Suppressor macrophage treated with lipopolysaccharide for 1 hour (primary cell): ENCODE measurements at places on chromosomes 4 and X.

- DNase-seq = no peak
These were observed 1.3 kb downstream of the TAB3 start for GRCh38 chrX:30887721-30888120.

GRCh38 chr4:3422808-3423297 is 18.9 kb upstream of the HGFAC start:
- DNase-seq = no peak

DNA sequence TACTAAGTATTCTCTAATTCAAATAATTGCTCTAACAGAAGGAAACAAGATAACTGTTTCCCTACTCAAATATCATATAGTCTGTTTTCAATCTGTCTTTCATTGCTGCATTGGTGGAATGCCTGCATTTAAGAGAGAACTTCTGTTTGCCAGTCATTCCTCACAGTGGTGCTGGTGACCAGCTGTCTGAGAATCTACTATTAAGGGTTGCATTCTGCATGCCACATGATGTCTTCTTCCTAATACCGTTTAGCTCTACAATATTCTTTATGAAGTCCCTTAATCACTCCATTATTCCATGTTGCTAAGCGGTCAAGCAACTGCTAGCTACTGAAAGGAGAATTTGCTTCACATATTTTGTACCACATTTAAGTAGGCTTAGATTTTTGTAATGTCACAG is 167.1 kb upstream of the CENPE start:
- DNase-seq = no peak

- DNase-seq = no peak
These were observed 22.9 kb downstream of the PABPC4L start for GRCh38 chr4:134178706-134179105.

- DNase-seq = no peak
These were observed 358.4 kb downstream of the NLGN4X start for GRCh38 chrX:5870238-5870637.

DNA sequence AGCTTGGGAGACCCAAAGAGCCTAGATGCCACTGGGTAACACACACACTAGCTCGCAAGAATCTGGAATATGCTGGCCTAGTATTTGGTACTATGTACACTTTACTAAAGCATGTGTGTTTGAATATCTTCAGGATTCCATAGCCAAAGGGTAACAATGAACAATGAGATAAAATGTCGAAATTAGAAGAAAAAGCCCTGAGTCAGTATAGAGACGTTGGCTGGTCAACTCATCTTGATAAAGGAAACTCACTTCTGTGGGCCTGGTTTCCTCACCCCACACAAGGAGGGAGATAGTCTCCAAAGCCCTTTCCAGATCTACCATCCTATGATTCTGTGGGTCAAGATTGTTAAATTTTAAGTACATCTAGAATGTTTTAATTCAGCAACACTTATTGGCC is 6.9 kb downstream of the ZDHHC9 start:
- no peak for DNase-seq

- no peak for DNase-seq
These were observed 26.8 kb upstream of the ATXN3L start for GRCh38 chrX:13346646-13347045.

GRCh38 chrX:31036895-31037294 is 34.9 kb downstream of the FTHL17 start:
- DNase-seq = peak; percentile 58

GRCh38 chr4:26021417-26022345 is 107.7 kb downstream of the SMIM20 start:
- no peak for DNase-seq

GRCh38 chrX:68568136-68568535 is 69.3 kb downstream of the YIPF6 start:
- DNase-seq = peak; percentile 37

DNA sequence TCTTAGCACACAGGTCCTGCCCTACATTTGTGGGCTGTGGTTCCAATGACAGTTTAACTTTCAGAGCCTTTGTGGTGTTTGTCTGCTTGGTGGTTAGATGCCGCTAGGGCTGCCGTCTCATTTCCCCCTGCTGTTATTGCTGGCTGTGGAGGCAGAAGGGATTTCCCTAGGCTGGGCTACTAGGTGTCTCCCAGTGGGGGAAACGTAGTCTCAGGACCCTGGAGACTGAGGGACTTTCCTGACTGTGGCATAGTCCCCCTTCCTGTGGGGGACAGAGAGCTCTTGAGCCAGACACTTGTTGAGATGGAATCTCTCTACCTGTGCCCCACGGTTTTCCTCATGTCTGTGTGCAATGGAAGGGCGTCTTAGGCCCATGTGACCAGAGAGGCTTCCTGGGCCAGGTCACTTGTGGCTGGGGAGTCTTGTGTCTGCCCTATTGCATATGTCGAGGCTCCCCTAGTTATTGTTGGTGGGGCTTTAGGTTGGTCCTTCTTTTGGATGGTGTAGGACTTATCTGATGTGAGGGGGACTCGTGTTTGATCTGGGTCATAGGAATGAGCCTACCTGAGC is 68.2 kb downstream of the ARHGAP10 start:
- peak; percentile 62 for DNase-seq

DNA sequence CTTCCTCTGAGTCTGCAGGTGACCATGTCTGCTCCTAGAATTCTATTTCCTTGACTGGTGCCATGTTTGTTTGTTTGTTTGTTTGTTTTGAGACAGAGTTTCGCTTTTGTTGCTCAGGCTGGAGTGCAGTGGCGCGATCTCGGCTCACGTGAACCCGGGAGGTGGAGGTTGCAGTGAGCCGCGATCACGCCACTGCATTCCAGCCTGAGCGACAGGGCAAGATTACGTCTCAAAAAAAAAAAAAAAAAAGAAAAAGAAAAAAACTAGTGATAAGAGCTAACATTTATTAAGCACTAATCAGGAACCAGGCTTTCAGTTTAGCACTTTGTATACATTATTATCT is 7.2 kb downstream of the SAT1 start:
- no peak for DNase-seq

DNA sequence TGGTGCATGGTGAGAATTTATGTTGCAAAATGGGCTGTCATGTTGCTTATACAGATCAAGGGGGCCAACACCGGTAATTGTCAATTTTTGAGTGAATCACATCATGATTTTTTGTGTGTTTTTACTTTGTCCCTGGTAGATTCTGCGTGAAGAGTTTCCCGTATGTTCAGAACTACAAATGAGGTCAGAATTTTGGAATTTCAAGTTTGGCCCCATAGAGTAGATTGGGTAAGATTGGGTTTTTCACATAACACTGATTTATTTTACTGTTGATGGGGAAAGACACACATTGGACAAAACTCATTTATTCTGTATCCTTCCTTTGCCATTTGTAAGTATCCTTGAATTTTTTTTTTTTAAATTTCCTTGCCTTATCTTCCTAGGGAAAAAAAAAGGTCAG is 158.5 kb upstream of the MXRA5 start:
- DNase-seq = peak; percentile 18

- DNase-seq = no peak
These were observed 17.2 kb upstream of the FAT1 start for GRCh38 chr4:186740822-186741221.

DNA sequence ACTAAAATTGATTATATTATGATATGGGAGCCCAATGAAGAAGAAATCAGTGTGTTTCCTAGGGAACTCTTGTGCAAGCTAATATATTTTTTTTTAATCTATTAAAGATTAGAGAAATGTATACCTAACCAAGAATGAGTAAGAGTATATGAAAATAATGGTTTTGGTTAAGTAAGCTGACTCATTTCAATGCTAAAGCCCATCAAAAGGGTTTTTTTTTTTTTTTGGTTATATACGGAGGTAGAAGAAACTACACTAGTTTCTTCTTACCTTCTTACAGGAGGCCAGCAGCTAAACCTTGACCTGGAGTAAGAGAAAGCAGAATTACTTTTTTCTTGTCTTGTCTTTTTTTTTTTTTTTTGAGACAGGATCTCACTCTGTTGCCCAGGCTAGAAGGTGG is 27.5 kb downstream of the RUFY3 start:
- no peak for DNase-seq

DNA sequence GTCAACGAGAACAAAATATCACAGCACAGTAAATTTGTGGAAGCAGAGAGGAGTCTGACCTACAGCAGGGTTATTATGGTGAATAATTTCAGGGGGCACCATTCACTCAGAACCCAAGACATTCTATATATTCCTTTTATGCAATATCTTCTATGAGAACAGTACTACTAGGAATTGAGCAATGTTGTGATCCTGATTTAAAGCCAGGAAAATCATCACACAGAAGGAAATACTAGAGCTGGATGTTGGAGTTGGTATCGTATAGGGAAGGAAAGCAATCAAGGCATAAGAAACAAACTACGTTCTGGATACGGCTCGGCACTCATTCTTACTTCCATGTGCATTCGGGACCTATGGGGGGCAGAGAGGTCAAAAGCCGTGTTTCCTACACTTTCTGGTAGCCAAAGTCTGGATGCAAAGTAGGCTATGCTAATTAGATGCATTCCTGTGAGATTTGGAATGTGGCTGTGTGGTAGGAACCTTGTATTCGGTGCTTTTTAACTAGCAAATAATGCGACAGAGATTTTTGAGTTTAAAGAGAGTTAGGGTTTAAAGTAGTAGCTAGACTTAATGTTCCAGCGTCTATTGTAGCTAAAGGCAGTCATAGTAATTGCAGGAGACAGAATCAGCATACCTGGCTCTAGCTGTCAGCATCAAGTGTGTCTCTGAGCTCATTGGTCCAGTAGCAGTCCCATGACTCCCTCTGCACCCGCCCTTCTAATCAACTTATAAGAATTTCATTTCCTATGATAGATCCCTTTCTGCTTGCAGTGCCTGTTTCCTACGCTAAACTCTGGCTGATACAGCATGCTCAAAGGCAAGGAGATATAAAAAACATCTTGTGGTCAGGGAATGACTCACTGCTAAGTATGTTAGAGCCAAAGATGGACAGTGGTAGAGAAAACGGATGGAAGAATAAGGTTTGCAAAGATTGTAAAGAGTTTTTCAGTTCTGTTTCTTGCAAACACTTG is 43.3 kb upstream of the PDGFC start:
- peak; percentile 24 for DNase-seq

GRCh38 chr4:120540625-120541024 is 381.9 kb downstream of the PRDM5 start:
- no peak for DNase-seq

- DNase-seq = no peak
These were observed 4.6 kb downstream of the SLC38A5 start for GRCh38 chrX:48465336-48465933.

DNA sequence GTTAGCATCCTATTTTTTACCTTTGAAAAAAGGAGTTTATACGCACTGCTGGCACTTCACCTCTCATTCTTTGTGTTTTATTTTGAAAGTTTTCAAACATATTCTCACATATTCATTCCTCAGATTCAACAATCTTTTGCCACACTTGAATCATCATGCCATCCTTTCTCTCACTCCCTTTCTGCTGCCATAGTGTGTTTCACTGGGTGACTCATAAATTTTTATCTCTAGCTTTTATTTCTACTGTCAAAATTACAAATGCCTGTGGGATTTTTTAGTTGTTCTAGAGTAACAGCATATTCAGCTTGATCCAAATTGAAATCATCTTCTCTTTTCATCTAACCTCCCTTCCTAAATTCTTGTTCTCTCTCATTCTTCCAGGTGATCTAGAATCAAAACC is 28.0 kb downstream of the MFSD8 start:
- DNase-seq = no peak

DNA sequence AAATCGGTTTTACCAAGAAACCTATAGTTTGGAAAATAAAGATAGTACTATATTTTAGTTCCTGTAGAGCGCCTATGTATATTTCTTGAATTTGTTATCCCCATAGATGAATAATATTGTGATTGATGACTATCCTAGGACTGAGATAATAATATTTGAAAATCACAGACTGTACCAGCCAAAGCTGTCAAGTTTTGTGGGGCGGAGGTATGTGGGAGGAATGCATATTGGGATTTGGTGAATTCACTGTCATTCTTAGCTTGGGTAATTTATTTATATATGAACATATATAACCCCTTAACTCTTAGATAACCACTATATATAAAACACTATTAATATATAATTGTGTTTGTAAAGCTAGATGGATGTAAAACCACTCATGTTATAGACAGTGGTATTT is 205.5 kb upstream of the ARSJ start:
- no peak for DNase-seq

DNA sequence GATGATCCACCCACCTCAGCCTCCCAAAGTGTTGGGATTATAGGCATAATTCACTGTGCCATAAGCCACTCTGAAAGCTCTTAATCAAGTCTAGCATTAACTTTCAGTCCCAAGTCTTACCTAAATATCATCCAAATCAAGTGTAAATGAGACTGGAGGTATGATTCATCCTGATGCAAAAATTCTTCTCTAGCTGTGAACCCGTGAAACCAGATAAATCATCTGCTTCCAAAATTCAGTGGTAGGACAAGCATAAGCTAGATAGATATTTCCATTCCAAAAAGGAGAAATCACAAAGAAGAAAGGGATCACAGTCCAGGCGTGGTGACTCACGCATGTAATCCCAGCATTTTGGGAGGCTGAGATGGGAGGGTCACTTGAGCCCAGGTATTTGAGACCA is 8.8 kb upstream of the TBC1D25 start:
- DNase-seq = no peak

- no peak for DNase-seq
These were observed 10.0 kb downstream of the TXLNG start for GRCh38 chrX:16796298-16796697.

DNA sequence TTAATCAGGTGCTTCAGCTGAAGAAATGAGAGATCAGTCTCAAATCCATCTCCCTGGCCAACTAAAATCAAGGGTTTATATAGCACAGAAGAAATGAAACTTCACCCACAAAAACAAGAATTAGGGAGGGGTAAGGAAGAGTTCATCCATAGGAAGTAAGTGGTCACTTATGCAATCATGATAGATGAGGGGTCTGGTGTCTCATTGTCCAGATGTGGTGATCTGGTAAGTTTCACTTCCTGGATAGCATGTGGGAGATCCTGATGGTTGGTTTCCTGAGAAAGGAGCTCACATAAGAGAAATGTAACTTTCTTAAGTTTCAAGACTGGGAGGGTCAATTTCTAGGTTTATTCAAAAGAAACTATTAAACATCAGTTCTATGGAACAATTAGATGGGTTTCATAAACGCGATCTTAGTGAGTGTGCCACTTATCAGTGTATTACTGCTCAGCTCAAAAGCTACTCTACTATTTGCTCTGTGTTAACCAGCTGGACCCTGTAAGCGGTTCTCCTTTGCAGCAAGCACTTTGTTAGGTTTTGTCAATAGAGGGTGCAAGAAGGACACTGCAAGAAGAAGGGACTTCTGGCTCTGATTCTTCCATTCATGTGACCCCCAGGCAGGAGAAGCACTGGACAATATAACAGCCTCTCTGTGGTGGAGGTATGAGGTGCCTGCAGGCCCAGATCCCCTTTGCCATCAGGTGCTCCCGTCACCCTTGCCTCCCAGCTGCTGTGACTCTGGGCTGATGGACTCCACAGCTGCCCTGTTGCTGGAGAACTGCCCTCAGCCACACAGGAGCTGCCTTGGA is 35.4 kb upstream of the HPSE start:
- DNase-seq = peak; percentile 70
